ENCODE measurements at places on chromosomes 3 and 15. TPM values are rescaled to one million over a fixed set of nuclear protein-coding genes. Genes with fewer than 3 reads are reported as not detected.

- DNase-seq, result no peak
Measured at GRCh38 chr3:101633186-101633585, 43.7 kb downstream of the ZBTB11 start.

The KCNH8 gene
- 0.05 TPM for total RNA-seq

DNA sequence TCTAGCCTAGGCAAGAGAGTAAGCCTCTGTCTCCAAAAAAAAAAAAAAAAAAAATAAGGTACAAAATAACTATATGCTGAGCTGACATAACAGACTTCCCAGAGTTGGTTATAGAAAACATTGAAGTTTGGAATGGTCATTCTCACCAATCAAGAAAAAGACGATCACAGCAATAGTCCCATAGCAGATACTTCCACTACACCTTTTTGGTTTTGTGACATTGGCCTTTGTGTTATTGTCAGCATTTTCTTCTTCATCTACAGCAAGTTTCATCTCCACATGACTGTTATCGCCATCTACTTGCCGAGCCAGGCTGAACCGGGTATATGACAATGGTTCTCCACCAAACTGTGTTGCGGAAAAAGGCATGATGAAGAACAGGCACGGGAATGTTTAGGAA is 6.9 kb downstream of the TFRC start:
- DNase-seq, result no peak

GRCh38 chr3:144989807-144990206 is 1018.2 kb downstream of the DIPK2A start:
- DNase-seq, result no peak

DNA sequence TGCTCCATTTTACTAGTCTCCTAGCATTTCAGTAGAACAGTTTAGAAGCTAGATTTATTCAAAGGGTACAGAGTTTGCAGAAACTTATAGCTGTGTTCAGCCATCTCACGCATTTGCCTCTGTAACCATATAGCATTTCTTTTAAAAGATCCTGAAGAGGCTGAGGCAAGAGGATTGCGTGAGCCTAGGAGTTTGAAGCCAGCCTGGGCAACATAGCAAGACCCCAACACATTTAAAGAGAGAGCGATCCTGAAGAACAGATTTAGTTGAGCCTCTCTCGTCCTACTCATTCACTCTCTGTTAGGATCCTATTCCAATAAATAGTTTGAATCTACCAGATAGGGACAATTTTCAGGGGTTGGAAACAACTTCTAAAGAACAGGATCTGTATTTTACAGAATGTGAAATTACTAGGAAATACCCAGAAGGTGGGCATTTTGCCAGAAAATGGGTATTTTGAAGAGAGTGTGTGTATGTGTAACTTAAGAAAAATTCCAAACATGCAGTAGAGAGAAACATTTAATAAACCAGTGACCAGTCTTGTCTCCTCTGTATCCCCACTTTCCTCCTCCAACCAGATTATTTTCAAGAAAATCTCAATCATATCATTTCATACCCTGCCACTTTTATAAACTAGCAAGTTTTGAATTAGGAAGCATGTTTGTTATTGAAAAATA is 4.5 kb downstream of the EIF3J start:
- no peak for DNase-seq

The GP9 gene
- not detected for total RNA-seq

GRCh38 chr3:181454451-181455027 is 257.2 kb upstream of the SOX2 start:
- DNase-seq, result no peak

GRCh38 chr15:83694015-83694414 is 40.1 kb downstream of the ADAMTSL3 start:
- no peak for DNase-seq

The PPM1L gene
- 51.1 TPM for total RNA-seq

The POMGNT2 gene
- 21.7 TPM for total RNA-seq

The PP2D1 gene
- total RNA-seq, result not detected

The NAA50 gene
- 75.0 TPM for total RNA-seq

- DNase-seq, result no peak
Measured at GRCh38 chr3:45480871-45481270, 92.5 kb downstream of the LARS2 start.

- no peak for DNase-seq
Measured at GRCh38 chr3:187369089-187369447, 883 bp downstream of the RTP4 start.

- DNase-seq, result peak; percentile 5
Measured at GRCh38 chr3:167110901-167111300, 269.2 kb downstream of the ZBBX start.

DNA sequence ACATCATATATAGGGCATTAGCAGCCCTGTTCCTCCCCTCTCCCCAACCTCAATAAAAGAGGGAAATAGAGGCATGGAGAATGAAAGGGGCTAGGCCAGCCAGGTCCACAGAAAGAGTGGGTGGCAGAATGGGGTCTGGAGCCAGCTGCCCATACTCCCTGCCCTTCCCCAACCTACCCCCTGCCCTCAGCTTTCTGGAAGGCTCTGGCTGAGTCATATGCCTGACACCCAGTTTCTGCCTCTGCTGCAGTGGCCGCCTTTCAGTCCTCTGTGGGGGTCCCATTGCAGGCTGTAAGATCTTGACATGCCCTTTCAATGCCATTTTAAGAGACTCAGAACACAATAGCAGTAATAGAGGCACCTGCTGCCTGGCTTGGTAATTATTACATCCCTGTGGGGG is 95.7 kb downstream of the LINGO1 start:
- no peak for DNase-seq

The ITGA11 gene
- 31.4 TPM for total RNA-seq

The SI gene
- total RNA-seq, result not detected

- no peak for DNase-seq
Measured at GRCh38 chr3:37283011-37283410, 108.6 kb upstream of the LRRFIP2 start.

GRCh38 chr3:160291290-160291908 is 66.2 kb downstream of the C3orf80 start:
- no peak for DNase-seq

DNA sequence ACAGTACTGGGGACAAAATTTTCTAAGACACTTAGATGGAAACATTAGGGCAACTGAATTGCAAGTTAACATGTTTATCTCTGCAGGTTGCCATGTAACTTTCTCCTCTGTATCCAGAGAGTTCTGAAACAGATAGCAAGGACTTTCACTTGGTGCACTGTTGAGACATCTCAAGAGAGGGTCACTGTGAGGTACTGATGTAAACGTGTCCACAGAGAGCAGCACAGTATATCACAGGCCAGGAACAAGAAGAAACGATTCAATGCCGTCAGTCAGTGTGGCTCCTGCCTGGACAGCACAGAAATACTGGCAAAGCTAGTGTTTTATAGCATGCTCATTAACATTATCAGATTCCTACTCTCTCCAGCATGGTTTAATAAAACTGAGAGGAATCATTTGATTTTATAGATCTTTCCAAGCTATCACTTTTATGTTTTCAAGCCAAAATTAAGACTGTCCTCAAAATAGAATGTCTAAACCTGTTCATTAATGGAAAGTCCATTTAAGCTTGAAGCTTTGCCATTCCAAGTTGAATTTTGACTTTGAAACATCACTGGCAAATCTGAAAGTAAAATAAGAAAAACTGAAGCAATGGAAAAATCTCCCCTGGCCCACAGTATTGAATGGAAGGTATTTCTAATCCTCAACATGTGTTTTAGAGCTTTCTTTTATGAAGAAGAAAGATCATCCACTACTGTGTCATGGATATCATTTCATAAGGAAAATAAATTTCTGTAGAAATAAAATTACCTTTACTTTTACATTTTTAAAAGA is 102.7 kb downstream of the IMPG2 start:
- DNase-seq, result no peak

The FSTL1 gene
- total RNA-seq, result 243 TPM

GRCh38 chr15:75661100-75661755 is 13.5 kb downstream of the SNX33 start:
- peak; percentile 86 for DNase-seq

- DNase-seq, result no peak
Measured at GRCh38 chr3:151562891-151563290, 102.0 kb upstream of the IGSF10 start.

DNA sequence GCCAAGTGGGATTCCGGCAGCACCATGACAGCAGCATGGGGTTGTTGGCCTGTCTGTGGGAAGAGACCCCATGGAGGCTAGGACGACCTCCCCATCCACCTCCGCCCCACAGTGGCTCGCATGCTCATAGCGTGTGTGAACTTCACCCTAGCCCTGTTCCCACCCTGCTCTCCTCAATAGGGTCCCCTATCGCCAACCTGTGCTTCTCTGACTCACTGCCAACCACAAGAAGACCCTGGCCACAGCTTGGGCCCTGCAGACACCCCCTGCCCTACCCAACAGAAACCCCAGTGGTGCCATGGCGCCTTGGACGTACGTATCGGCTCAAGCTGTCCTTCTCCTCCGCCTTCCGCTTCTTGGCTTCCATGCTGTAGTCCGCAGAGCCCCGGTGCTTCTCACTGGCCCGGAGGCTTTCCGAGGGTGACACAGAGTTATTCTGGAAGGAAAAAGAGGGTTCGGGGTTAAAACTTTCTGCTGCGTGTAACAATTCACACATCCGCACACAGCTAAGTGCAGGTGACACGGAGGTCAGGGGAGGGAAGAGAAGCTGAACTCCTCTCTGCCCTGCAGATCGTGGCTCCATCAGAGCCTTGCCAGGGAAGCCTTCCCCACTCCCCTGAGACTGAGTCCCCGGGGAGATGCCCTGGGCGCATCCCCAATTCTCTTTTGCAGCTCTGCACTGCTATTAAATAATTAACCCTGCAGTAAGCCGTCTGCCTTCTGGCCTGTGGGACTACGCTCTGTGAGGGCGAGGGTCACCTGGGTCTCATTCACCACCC is 37.3 kb downstream of the TLE3 start:
- no peak for DNase-seq

The GPR156 gene
- not detected for total RNA-seq

- no peak for DNase-seq
Measured at GRCh38 chr3:177930771-177931170, 605.5 kb upstream of the KCNMB2 start.

The PLA2G4B gene
- total RNA-seq, result 3.8 TPM

DNA sequence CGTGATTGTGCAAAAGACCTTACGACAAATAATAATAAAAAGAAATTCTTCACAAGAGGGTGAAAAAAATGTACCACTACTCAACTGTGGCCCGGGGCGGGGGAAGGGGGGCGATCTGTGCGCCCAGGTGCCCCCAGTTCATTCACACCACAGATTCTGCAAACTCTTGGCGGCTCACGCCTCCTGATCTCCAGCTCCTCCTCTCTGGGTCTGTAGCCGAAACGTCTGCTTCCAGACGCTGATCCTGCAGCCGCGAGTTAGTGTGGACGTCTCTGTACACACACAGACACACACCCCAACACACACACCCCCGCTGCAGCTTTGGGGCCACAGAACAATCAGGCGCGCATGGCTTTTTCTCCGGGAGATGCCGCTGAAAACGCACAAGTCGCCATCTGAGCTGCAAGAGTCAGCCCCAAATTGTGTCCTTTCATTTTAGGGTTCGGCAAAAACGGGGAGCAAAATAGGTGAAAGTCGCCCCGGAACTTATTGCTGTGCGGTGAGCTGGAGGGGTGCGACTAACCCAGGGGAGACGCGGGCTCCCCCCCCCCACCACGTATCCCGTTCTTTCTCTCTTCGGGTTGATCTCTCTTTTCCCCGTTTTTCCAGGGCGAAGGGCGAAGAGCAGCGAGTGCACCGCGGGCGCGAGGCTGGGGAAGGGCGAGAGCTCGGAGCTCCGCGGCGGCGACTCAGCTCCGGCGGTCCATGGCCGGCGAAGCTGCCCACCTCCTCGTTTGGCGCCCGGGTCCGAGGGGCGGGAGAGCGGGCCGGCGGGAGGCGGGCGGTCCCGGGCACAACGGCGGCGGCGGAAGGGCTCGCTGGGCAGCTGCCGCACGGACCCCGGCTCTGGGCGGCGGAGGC is 505 bp upstream of the WNT5A start:
- peak; percentile 22 for DNase-seq

The PTH1R gene
- 6.4 TPM for total RNA-seq

DNA sequence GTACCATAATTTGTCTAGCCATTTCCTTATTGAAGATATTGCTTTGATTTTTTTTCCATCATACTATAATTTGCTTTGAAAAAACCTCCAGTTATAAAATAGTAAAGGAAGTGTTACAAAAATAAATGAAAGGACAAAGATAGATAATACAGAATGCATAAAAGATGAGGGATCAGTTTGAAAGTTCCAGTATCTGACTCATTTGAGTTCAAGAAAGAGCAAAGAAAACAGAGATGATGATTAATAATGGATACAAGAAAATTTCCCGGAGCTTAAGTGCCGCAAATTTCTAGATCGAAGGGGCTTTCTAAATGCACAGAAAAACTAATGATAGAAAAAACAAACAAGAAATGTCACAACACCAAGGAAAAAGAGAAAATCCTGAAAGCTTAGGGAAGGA is 4.3 kb downstream of the WDR48 start:
- DNase-seq, result no peak

The SCN11A gene
- total RNA-seq, result 0.05 TPM

GRCh38 chr3:64708456-64708855 is 20.7 kb upstream of the ADAMTS9 start:
- no peak for DNase-seq

DNA sequence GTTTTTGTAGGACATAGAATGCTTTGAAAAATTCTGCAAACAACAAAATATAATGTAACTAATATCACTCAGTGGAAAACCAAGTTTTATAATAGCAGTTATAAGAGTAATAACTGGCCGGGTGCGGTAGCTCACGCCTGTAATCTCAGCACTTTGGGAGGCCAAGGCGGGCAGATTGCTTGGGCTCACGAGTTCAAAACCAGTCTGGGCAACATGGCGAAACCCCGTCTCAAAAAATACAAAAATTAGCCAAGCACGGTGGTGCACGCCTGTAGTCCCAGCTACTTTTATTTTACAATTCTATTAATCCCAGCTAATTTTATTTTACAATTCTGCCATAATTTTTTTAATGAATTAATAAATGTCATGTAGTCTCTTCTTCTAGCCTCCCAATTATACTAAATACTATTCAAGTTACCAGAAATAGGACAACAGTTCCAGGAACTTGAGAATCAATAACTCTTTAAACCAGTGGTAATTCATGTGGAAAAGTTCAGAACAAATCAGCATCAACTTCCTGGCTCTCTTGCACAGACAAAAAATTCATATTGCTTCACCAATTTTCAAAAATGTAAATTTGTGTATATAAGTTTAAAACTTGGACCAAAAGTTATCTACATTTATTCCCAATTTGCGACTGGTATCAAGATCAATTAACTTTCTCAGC is 2.2 kb downstream of the DENND4A start:
- no peak for DNase-seq

- no peak for DNase-seq
Measured at GRCh38 chr15:69317392-69317841, 18.7 kb downstream of the PAQR5 start.

The STRA6 gene
- total RNA-seq, result not detected

GRCh38 chr3:73107215-73107614 is 45.8 kb downstream of the EBLN2 start:
- DNase-seq, result no peak

DNA sequence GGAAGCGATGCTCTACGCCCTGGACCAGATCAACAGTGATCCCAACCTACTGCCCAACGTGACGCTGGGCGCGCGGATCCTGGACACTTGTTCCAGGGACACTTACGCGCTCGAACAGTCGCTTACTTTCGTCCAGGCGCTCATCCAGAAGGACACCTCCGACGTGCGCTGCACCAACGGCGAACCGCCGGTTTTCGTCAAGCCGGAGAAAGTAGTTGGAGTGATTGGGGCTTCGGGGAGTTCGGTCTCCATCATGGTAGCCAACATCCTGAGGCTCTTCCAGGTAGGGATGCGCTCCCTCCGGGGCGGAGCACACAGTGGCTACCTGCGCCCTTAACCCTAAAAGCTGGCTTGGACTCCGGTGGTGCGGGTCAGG is 698 bp downstream of the GRM7 start:
- no peak for DNase-seq
